Non-pigmented ciliary epithelial cell (primary cell): ENCODE measurements at places on chromosomes 3 and 15.

DNA sequence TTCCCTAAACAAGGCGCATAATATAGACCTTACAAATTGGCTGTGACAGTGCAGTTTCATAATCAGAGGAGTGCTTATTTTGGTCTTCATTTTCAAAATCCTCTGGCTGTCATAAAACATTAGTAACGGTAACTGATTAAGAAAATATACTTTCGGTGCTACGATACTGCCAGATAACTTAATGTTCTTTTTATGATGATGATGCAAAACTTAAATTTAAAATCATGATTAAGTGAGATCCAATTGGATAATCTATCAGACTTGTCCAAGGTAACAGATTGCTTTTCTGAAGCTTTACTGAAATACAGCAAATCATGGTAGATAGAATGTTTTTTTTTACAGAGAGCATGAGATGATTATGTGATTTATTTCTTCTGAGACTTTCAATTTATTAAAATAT, 364.2 kb upstream of the CNTN3 start:
- no peak for DNase-seq

DNA sequence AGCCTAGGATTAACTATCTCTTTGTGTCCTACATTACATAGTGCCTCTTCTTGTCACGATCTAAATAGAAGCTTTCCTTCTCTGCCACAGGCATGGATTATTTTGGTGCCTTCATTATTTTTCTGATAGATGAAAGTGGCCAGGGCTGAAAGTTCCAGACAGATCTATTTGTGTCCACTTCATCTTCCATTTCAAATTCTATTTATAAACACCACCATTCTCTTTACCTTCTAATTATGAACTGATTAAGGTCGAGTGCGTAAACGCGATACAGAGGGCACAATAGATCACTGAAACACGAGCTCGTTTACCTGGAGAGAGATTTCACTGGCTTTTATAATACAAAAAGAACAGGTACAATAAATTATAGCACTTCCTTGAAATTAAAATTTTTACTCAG, 105.0 kb downstream of the EDEM1 start:
- DNase-seq, result no peak

DNA sequence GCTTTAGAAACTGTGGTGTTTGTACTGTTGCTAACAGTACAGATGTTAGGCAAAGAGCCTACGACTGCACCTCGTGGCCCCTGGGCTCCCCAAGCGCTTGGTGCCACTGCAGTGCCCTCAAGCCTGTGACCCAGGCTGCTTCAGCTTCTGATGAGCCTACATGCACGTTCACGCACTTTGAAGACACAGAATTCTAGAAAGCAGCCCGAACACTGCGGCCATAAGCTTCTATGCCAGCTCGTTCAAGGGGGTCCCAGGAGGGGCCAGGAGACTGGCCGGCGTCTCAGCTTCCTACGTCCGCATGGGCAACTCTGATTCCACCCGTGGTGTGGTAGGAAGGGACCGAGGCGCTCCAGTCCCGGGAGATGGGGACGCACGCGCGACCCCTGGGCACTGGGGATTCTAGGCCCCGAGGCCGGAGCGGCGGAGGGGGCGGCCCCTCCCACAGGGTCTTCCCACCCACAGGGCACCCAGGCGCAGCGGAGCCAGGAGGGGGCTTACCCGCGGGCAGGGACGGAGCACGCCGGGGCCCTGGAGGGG, 653 bp downstream of the MYO5C start:
- no peak for DNase-seq

GRCh38 chr3:74722211-74722610, 107.8 kb upstream of the CNTN3 start:
- no peak for DNase-seq

- no peak for DNase-seq
Observed at GRCh38 chr3:148219999-148220398, 477.7 kb upstream of the AGTR1 start.

DNA sequence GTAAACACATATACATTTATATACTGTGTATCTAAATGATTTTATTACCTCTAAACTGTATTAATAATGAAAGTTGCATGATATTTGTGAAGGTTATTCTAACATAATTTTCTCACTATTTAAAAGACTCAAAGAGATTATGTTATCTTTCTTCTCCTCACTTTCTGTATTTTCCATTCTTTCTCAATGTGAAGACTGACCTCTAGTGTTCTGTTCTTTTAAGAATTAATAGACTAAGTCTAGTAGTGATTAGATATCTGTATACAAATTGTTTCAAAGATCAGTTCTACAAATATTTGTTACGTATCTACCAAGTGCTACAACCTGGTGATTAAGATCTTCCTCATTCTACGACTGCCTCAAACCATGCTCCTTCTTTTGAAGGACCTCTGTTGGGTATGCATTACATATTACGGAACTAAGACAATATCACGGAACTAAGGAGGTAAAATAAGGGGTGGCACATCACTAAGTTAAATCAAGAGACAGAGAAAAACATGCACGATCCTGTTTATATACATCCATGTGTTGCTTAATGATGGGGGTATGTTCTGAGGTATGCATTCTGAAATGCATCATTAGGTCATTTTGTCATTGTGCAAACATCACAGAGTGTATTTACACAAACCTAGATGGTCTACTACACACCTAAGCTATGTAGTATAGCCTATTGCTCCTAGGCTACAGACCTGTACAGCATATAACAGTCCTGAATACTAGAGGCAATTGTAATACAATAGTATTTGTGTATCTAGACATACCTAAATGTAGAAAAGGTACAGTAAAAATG, 161.5 kb upstream of the KBTBD8 start:
- no peak for DNase-seq

- DNase-seq, result no peak
Observed at GRCh38 chr3:53223541-53223966, 32.3 kb downstream of the TKT start.

DNA sequence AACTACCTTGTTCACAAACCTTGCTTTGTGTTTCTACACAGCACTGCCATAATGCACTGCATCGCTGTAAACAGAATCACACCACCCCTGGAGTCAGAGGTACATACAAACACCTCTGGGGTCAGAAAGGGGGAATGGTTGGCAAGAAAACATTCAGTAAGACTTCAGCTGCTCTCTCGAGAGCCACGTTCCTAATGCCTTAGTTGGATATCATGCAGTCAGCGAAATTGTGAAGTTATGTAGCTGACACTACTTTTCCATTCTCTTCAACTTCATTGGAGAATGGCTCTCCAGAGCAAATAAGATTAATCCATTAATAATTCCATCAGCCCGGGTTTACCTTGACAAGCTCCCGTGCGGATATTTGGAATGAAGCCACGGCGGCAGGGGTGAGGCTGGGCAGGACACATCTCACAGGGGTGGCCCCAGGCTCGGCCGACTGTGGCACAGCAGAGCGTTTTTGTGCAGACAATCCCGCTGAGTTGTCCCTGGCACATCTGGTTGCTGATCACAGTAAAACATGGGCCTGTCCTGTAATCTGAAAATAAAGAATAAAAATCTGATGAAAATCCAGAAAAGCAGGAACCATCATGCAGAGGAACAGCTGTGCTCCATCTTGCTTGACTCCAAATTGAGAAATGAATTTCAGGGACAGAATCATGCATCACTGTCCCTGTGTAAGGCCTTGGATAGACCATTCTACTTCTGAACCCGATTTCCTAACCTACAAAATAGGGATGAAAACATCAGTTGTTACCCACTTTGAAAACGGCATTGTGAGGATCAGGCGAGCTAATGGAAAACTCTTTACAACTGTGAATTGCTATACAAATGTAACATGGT, 108.0 kb downstream of the FBN1 start:
- no peak for DNase-seq

GRCh38 chr15:85473455-85473854, 93.1 kb downstream of the AKAP13 start:
- DNase-seq, result no peak

GRCh38 chr15:90482124-90483011, 47.4 kb upstream of the CRTC3 start:
- DNase-seq, result no peak

GRCh38 chr3:145383416-145383815, 777.6 kb downstream of the PLOD2 start:
- DNase-seq, result no peak

GRCh38 chr15:62071711-62072308, 5.0 kb downstream of the C2CD4A start:
- DNase-seq, result no peak

- no peak for DNase-seq
Observed at GRCh38 chr15:80695099-80695910, at the start of gene ABHD17C. ABHD17C (plus strand) TSS chr15:80695310; CDS start chr15:80695430, 120 bp downstream.

- no peak for DNase-seq
Observed at GRCh38 chr15:85361323-85361722, 19.1 kb upstream of the AKAP13 start.

DNA sequence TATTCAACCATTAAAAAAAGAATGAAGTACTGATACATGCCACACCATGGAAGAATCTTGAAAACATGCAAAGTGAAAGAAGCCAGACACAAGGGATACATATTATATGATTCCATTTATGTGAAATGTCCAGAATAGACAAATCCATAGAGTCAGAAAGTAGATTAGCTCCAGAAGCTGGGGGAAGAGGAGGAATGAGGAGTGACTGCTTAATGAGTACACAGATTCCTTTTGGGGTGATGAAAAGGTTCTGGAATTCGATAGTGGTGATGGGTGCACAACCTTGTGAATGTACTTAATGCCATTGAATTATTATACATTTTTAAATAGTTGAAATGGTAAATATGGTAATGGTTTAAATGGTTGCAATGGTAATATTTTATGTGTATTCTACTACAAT, 90.6 kb upstream of the SPATA12 start:
- no peak for DNase-seq

DNA sequence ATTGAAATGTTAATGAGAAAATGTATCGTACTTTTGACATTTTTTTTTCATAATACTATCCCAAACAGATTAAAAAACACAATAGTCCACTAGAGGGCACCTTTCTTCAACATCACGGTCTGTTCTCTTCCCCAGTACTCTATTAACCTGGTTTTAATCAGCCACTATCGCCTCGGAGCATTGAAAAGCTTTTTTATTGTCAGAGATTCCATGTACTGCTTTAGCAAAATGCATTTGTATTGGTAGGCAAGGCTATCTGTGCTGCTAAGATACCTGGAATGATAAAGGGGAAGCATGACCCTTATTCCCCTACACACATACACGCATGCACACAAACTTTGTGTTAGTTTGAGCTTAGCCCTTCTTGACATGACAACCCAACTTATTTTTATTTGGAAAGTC, 160.1 kb upstream of the IL12A start:
- no peak for DNase-seq

- no peak for DNase-seq
Observed at GRCh38 chr3:196796317-196796716, 56.7 kb downstream of the PAK2 start.

DNA sequence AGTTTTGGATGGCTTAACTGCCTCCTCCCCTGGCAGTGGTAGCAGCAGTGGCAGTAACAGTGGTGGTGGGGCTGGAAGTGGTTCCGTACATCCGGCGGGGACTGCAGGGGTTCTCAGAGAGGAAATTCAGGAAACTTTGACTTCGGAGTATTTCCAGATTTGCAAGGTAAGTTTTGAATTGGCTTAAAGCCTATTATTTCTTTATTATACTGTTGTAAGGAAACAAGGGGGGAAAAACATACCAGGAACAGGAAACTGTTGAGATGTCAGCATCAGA, 1.5 kb downstream of the STXBP5L start:
- no peak for DNase-seq

GRCh38 chr3:187777331-187777941, 32.2 kb upstream of the BCL6 start:
- DNase-seq, result no peak

DNA sequence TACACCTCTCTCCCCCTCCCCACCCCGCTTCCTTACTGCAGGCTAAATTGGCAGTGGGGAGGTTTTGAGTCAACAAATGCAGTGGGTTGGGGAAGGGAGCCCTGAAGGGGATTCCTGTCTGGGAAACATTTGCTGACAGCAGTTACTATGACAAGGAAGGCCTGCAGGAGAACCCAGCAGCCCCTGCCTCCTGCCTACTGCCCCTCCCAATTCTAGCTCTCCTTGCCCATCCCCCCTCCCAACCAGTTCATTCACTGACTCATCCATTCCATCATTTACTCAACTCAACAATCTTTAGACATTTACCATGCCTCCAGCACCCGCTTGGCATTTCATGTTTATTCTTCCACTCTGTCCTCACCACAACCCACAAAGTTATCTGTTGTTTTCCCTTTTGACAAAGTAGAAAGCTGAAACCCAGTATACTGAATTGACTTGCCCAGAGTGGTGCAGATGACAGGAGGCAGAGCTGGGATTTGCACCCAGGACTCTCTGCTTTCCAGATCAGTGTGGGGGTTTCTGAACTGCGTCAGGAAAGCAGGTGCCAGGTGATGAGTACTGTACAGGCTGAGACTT, 75.0 kb downstream of the MAGEF1 start:
- DNase-seq, result peak; percentile 49

DNA sequence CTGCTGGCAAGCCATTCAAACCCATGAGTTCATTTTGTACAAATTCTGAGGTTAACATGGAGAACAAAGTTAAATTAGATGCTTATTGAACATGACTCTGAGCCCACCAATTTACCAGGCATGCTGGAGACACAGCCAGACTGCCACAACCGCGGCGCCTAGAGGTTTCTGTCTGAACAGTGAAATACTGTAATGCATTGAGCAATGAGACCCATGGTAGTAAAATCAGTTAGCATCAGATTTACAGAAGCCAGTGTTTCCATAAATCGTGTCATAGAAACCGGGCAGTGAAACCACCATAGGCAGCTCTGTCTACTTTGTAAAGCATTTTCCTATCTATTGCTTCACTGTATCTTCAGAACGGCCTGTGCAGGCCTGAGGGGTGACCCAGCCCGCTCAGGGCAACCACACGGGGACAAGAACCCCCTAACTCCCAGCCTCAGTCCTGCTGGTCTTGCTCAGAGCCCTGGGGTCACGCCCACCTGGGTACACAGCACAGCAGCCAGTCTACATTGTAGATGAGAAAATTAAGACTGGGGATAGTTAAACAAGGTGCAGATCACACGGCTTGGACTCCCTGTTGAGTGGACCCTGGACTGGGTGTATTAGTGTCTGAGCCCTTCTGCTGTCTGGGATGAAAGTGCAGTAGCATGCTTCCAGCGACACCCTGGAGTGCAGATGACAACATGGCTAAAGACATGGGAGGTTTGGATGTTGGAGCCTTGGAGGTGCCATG, 44.2 kb downstream of the MGLL start:
- no peak for DNase-seq

- peak; percentile 95 for DNase-seq
Observed at GRCh38 chr15:39171944-39172368, 408.9 kb upstream of the THBS1 start.

DNA sequence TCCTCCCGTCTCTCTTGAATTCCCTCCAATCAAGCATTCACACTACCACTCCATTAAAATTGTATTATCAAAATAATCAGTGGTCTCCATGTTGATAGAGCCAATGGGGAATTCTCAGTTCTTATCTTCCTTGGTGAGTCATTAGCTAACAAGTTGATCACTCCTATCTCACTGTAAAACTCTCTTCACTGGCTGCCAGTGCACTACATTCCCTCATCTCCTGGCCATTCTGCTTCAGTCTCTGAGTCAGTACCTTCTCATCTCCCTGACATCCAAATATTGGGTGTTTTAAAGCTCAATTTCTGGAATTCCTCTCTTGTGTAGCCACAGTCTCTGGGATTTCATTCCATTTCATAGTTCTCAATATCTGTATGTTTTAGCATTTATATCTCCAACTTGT, 175.2 kb downstream of the ALDH1A2 start:
- DNase-seq, result peak; percentile 30
